Cortex of kidney (tissue), 1 donor: ENCODE measurements at places on chromosomes 5 and 9.

DNA sequence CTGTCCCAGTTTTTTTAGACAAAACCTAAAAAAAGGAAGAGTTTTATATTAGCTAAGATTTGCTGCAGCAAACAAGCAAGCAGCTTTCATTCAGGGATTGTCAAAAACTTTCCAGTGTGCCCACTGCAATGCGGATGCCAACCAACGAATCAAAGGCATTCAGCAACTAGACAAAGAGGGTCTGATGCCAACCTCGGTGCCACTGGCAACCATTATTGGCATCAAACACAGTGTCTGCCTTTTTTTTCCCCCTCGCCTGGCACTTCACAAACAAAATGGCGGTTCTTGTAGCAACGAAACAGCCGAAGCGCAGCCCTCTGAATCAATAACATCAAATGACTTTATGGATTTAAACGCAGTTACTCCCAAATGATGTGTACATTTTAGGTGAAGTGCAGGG, 10.4 kb downstream of the NFIB start:
- DNase-seq = no peak

DNA sequence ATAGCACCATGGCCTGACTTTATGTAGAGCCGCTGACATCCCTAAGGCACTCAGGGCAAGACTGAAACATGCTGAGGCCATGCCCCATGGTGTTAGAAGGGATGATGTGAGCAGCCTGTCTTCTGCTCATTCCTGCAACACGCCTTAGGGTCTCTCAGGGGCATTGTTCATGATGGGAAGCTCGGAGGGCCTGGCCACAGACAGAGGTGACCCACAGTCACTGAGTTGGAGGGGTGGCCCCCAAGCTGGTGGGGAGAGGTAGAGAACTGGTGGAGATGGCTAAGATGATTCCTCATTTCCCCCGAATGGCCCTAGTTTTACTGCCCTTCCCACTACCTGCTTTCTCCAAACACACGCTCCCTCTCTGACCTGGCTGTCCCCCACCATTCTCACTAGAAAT, 135.2 kb downstream of the BARX1 start:
- DNase-seq = no peak

GRCh38 chr9:113238859-113239232, 17.5 kb downstream of the SLC31A1 start:
- no peak for DNase-seq

GRCh38 chr5:54644226-54644625, 126.7 kb downstream of the SNX18 start:
- DNase-seq = no peak

- DNase-seq = no peak
These were observed 67.2 kb downstream of the ZNF354C start for GRCh38 chr5:179127136-179128040.

GRCh38 chr9:109894921-109895758, 115.1 kb downstream of the PALM2AKAP2 start:
- DNase-seq = no peak

DNA sequence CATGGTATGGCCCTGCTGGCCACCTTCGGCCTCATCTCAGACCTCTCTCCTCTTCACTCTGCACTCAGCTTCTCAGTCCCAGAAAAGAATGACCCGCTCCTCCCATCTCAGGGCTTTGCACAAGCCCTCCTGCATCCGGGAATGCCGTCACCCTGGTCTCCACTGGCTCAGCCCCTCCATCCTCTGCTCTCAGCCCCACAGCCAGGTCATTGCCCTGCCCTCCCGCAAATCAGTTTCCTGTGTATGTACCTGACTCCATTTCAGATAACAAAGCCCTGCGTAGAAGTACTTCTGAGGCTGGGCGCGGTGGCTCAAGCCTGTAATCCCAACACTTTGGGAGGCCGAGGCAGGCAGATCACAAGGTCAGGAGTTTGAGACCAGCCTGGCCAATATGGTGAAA, 28.9 kb upstream of the EEIG1 start:
- no peak for DNase-seq

DNA sequence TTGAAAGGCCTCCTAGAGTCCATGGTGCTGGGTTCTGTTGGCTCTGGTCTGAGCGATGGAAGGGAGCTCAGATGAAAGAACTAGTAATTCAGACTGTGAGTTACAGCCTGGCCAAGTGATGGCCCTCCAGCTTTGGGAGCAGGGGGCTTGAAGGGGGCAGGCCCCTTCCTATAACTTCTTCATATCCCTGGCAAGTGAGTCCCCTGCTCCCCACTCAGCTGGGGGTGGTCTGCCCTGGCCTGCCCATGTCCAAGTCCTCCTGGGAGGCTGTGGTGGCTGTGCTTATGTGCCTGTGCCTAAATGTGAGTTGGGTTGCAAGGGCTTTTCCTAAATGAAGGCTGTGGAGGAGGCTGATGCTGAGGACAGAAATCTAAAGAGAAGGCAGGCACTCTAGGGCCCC, 80.1 kb downstream of the MACROH2A1 start:
- no peak for DNase-seq

- no peak for DNase-seq
These were observed 14.2 kb upstream of the CAST start for GRCh38 chr5:96648023-96648422.

- DNase-seq = no peak
These were observed 70.9 kb upstream of the STXBP1 start for GRCh38 chr9:127541176-127541575.

- DNase-seq = no peak
These were observed 104.5 kb upstream of the CHD1 start for GRCh38 chr5:99033014-99033900.

DNA sequence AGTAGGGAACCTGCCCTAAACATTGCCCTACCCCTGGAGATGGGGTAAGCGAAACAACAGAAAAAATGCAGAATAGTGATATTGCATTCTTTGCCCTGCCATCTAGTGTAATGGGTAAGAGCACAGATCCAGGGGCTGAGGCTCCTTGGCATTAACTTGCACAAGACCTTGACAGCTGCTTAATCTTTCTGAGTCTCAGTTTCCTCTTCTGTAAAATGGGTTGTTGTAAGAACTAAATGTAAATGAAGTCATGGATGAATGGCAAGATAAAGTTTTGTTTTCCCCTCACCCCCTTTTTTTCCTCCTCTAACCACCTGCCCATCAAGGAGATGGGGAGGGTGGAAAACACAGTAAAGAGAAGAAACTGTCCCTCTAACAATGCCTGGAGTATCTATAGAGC, 47.7 kb upstream of the ZNF366 start:
- no peak for DNase-seq

DNA sequence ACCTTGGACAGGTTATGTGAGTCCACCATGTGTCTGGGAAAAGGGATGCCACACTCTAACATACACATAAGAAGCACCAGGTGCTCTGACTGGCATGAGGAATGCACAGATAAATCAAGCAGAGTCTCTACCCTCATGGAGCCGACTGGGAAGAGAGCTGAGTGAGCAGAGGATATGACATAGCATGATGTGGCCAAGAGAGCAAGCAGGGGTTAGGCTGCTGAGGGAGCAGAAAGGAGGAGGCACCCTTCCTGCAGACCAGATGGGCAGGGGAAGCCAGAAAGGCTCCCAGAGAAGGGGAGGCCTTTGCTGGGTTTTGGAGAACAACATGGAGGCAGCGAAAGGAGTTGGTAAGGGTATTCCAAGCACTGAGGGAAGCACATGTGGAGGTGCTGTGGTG, 223.1 kb downstream of the GNA14 start:
- DNase-seq = no peak

DNA sequence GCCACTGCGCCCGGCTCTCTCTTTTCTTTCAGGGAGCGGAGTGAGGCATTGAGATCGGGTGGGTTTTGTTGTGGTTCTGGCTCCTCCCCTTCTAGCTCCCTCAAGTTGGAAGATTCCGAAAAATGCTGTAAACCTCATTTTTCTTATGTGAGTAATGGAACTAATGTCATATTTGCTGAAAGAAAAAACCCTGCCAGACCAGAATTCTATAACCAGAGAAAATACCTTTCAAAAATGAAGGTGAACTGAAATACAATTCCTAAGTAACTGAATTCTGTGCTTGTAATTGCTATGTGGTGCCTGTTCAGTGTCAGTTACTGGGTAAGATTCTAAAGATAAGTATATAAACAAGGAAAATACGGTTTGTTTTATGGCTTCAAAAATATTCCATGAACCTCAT, 30.9 kb upstream of the CDK20 start:
- no peak for DNase-seq
